ENCODE measurements at places on chromosomes 7 and 10. TPM values are rescaled to one million over a fixed set of nuclear protein-coding genes. Genes with fewer than 3 reads are reported as not detected.

AKR1C4 gene
- not detected for polyA plus RNA-seq

HOXA4 gene
- polyA plus RNA-seq: 1.8 TPM

CYP2C8 gene
- polyA plus RNA-seq: 1.4 TPM

DNA sequence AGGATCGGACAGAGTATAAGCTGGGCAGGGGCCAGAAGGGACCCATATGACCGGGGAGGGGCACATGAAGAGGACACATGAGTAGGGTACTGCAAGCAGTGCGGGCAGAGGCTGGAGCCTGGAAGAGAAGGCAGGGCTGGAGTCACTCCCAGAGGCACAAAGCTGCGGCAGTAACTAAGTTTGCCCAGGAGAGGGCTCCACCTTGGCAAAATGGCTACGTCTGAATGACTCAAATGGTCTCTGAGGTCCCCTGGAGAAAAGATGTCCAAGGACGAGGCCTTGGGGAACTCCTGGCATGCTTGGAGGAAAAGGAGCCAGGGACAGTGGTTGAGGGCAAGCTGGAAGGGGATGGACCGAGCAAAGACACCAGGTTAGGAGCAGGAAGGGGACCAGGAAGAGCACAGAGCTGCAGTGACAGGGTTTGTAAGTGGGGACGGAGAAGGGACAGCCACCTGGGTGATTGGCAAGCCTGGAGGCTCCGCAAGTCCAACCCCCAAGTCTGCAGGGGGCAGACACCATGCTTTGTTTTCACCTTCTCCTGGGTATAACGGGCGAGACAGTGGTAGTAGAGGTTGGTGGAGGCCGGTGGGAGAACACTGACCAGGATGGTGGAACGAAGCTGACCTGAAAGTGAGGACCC, 43.1 kb upstream of the LBX1 start:
- DNase-seq: peak; percentile 70
- no peaks in the 10 kb centered on the region for H3K27me3 ChIP-seq
- no peak overlapping the region for H3K27ac ChIP-seq
- no peak overlapping the region for H3K4me3 ChIP-seq
- no peaks in the 10 kb centered on the region for H3K36me3 ChIP-seq

DNA sequence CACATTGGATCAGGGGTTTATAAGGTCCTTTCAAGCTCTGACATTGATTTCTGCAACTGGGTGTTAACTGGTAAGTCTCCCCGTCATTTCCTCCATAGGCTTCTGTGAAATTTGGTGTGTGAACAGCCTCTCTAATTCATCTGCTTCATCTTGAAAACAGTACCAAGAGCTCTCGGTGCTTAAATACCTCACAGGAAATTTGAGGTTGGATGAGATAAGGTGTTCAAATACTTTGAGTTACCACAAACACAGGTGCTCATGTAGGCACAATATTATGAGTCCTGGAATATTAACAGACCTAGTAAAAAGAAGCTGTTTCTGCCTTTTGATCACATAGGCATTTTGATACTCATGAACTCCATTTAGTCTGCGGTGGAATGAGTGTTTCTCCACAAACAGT, 85.2 kb downstream of the RTKN2 start:
- H3K27ac ChIP-seq: no peak overlapping the region
- no peaks in the 10 kb centered on the region for H3K27me3 ChIP-seq
- H3K36me3 ChIP-seq: no peaks in the 10 kb centered on the region
- DNase-seq: no peak

- no peaks in the 10 kb centered on the region for H3K4me1 ChIP-seq
- no peaks in the 10 kb centered on the region for H3K27me3 ChIP-seq
- no peak overlapping the region for H3K27ac ChIP-seq
- no peak overlapping the region for H3K4me3 ChIP-seq
- no peak for DNase-seq
Measured at GRCh38 chr10:2205406-2205805, 468.1 kb upstream of the ADARB2 start.

GRCh38 chr10:63534723-63535122, 13.5 kb downstream of the REEP3 start:
- H3K27ac ChIP-seq: no peak overlapping the region
- H3K4me1 ChIP-seq: no peaks in the 10 kb centered on the region
- H3K36me3 ChIP-seq: no peaks in the 10 kb centered on the region
- no peak for DNase-seq
- H3K4me3 ChIP-seq: no peak overlapping the region

DNA sequence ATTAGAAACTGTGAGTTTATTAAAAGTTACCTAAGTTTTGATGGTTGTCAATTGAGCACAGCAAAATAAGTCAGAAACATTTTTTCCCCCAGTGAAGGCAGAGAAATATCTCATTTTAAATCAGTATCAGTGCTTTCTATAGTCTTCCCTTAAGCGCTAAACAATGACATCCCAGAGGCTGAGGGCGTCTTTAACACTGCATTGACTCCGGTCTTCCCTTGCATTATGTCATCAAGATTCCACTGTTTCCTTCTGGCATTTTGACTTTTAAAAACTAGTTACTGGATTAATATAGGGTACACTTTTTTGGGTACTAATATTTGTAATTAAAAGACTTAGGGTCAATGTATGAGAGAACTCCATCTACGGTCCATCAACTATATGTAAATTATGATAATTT, 3.9 kb downstream of the GLUD1 start:
- H3K27ac ChIP-seq: no peak overlapping the region
- H3K27me3 ChIP-seq: no peaks in the 10 kb centered on the region
- H3K4me1 ChIP-seq: no peaks in the 10 kb centered on the region
- no peak overlapping the region for H3K4me3 ChIP-seq

GRCh38 chr10:60883187-60883586, 60.8 kb downstream of the RHOBTB1 start:
- no peak overlapping the region for H3K4me3 ChIP-seq
- no peaks in the 10 kb centered on the region for H3K36me3 ChIP-seq
- H3K27ac ChIP-seq: no peak overlapping the region
- H3K27me3 ChIP-seq: no peaks in the 10 kb centered on the region

GRCh38 chr7:45691155-45691656, 117.0 kb downstream of the ADCY1 start:
- no peak overlapping the region for H3K27ac ChIP-seq
- no peaks in the 10 kb centered on the region for H3K4me1 ChIP-seq
- no peak overlapping the region for H3K4me3 ChIP-seq

- H3K36me3 ChIP-seq: no peaks in the 10 kb centered on the region
- H3K4me1 ChIP-seq: peaks cover 11% of the 10 kb centered on the region
- no peaks in the 10 kb centered on the region for H3K27me3 ChIP-seq
- peak; percentile 62 for DNase-seq
- no peak overlapping the region for H3K27ac ChIP-seq
- no peak overlapping the region for H3K4me3 ChIP-seq
Measured at GRCh38 chr7:50641442-50642405, 76.5 kb upstream of the DDC start.

DNA sequence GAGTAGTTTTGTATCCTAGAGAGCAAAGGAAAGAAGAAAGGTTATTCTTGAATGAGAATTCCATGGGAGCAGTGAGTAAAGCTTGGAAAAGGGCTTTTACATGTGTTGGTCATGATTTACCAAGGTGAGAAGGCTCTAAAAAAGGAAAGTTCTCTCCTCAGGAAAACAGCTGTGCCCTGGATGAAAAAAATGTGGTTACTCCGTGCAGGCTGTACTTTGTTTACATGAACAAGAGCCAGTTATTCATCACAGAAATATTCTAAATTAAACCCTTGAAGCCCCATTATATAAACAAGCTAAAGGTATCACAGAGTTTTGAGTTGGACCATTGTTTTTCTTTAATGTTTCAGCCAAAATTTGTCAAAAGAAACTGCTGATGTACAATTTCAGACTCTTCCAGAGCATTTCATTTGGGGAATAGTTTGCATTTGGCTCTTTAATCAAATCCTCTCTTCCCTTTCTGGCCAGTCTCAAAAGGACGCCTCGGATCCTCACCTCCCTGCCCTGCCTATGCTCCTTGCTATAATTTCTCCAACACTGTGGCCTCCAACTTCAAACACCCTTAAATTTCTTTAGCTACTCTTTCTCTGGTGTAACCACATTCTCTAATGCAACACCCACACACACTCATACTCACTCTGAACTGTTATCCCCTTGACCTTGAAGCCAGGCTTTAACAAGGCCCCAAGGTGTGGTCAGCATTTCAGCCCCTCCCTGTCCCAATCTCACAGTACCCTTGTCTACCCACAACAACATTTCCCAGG, 47.4 kb downstream of the AFAP1L2 start:
- H3K36me3 ChIP-seq: no peaks in the 10 kb centered on the region
- no peak for DNase-seq
- no peak overlapping the region for H3K4me3 ChIP-seq
- peak overlapping the region; percentile 51 for H3K27ac ChIP-seq
- no peaks in the 10 kb centered on the region for H3K4me1 ChIP-seq
- no peaks in the 10 kb centered on the region for H3K27me3 ChIP-seq

DNA sequence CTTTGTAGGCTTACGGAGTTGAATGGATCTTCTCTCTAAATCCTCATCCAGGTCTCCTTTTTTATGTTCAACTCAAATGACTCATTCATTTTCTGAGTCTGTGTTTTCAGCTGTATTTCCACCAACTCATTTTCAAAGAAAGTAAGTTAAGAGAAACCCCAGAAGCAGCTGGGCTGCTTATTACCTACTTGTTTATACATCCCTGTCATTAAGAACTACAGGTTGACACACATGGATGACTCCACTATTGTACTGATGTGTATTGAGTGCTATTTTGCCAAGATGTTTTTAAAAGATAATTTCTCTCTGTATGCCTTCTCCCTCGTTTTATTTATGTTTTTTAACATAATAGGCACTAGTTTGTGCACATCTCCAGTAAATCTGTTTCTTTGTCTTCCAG, 41.9 kb downstream of the DGKI start:
- H3K4me1 ChIP-seq: no peaks in the 10 kb centered on the region
- H3K36me3 ChIP-seq: no peaks in the 10 kb centered on the region
- no peaks in the 10 kb centered on the region for H3K27me3 ChIP-seq
- no peak overlapping the region for H3K27ac ChIP-seq

GRCh38 chr10:113687037-113687436, 7.3 kb downstream of the CASP7 start:
- DNase-seq: no peak
- peaks cover under 1% of the 10 kb centered on the region for H3K36me3 ChIP-seq
- no peak overlapping the region for H3K27ac ChIP-seq
- no peak overlapping the region for H3K4me3 ChIP-seq
- H3K4me1 ChIP-seq: no peaks in the 10 kb centered on the region
- H3K27me3 ChIP-seq: no peaks in the 10 kb centered on the region

- peak; percentile 92 for DNase-seq
- peak overlapping the region; percentile 37 for H3K4me3 ChIP-seq
- H3K27me3 ChIP-seq: no peaks in the 10 kb centered on the region
- peak overlapping the region; percentile 76 for H3K27ac ChIP-seq
- peaks cover 88% of the 10 kb centered on the region for H3K4me1 ChIP-seq
Measured at GRCh38 chr10:79242620-79243152, 104.6 kb upstream of the PPIF start.

DNA sequence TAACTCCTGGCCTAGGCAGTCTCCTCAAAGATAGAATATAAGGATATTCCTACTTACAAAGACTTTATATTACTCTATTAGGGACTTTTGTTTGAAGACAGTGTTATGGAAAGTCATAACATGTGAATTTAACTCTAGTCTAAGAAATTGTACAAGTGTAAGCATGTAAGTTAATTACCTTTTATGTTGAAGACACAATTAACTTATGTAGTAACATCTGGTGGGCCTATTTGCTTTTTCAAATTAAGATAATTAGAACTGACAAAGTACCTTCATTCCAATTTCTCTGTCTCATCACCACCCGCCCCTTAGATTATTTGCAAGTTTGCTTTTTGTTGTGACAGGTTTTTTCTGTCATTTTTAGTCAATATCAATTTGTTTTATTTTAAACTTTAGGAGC, 126.0 kb upstream of the THSD7A start:
- H3K4me3 ChIP-seq: no peak overlapping the region
- no peaks in the 10 kb centered on the region for H3K27me3 ChIP-seq
- H3K27ac ChIP-seq: no peak overlapping the region
- no peak for DNase-seq
- H3K36me3 ChIP-seq: no peaks in the 10 kb centered on the region

DNA sequence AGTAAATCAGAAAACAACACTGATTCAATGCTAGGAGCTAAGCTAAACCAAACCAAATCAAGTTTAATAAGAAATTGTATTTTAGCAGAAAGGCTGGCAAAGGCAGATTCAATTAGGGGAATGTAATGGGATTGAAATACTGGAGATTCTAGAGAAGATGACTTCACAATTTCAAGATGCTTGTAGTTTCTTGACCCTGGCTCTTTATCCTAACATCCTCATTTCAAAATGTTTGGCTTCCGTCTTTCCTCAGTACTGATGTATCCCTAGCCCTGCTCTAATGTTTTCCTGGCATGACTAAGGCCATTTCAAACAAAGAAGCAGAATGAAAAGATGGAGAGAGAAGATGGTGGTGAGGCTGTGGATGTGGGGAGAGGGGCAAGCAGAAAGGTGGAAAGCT, 2.7 kb upstream of the JCAD start:
- H3K4me3 ChIP-seq: no peak overlapping the region
- peaks cover 31% of the 10 kb centered on the region for H3K4me1 ChIP-seq
- H3K27ac ChIP-seq: no peak overlapping the region
- no peaks in the 10 kb centered on the region for H3K36me3 ChIP-seq
- H3K27me3 ChIP-seq: no peaks in the 10 kb centered on the region
